ENCODE measurements at places on chromosomes 5 and 9.

DNA sequence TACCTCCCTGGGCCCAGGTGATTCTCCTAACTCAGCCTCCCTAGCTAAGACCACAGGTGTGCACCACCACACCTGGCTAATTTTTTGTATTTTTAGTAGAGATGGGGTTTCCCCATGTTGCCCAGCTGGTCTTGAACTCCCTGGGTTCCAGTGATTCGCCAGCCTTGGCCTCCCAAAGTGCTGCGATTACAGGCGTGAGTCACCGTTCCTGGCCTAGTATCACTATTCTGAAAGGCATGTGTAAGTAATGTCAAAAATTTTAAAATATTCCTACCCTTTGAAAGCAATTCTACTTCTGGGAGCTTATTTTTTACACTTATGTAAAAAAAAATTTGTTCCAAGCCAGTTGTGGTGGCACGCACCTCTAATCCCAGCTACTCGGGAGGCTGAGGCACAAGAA is 27.1 kb upstream of the TLE1 start:
- DNase-seq, result no peak

GRCh38 chr9:115517335-115518075 is 399.5 kb upstream of the TNC start:
- DNase-seq, result no peak

- DNase-seq, result no peak
Measured at GRCh38 chr5:129171194-129171944, 76.8 kb downstream of the ISOC1 start.

GRCh38 chr5:16497546-16497945 is 31.9 kb upstream of the ZNF622 start:
- DNase-seq, result no peak

DNA sequence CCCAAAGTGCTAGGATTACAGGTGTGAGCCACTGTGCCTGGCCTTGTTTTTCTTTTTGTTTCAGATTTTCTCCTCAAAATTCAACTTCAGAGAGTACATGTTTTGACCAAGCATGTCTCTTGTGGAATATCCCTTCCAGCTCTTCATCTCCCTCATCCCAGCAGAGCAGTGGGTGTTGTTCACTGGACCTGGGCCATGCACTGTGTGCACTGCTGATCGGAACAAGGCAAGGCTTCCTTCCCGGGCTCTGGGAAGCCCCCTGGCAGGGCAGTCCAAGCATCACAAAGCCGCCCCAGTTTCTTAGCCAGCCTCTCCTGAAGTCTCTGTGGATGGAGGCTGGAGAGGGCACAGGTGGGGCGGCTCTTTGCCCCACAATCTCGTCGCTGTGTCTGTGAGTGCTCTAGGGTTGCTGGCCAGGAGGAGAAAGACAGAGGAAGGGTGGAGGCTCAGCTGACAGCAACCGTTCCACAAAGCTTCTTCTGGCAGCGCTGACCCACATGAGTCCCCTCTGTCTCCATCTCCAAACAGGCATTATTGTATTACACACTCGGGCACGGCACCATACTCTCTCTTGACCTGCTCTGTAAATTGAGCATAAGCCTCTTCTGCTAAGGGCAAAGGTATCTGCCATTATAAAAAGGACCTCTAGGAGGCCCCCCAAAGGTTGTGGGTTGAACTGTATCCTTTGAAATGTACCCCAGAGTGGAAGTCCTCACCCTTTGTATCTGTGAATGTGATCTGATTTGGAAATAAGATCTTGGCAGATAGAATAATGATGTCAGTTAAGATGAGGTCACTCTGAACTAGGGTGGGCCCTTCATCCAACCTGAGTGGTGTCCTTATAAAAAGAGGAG is 89.6 kb downstream of the TARS1 start:
- DNase-seq, result no peak

DNA sequence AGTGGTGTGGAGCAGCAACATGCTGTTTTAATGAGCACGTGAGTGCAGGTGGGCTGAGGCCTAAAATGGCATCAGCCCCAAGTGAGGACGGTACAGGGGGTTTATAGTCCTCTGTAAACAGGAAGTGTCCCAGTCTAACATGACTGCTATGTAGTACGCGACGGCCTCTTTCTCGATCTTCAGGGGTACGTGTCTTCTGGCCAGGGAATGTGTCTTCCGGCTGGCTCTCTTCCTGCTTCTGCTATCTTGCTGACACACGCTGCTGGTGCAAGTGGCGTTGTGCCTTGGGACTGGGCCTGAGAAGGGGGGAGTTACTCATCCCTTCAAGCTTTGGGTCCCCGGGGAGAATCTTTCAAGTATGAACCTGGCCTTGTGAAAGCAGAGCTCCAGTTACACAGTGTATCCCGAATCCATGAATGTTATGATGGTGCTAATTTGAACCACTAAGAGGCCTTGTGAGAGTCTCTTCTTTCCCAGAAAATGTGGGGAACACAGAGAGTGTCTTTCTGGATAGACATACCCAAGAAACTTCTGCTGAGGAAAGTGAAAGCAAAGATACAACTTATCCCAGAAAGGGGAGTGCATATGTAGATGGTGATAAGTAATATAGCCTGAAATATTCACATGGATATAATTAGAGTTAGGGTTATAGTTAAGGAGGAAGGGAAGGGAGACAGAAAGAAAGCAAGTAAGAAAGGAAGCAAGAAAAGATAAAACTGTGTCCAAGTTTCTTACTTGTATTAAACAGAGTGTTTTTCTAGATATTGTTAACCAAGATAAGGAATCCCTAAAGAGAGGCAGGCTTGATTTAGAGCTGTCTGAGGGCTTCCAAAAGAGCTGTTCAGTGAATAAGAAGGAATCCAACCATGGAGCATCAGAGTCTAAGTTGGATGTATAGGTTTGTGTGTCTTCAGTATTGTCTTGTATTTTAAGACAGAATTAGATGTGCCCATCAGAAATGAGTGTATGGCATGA is 35.5 kb upstream of the ANXA2R start:
- no peak for DNase-seq

DNA sequence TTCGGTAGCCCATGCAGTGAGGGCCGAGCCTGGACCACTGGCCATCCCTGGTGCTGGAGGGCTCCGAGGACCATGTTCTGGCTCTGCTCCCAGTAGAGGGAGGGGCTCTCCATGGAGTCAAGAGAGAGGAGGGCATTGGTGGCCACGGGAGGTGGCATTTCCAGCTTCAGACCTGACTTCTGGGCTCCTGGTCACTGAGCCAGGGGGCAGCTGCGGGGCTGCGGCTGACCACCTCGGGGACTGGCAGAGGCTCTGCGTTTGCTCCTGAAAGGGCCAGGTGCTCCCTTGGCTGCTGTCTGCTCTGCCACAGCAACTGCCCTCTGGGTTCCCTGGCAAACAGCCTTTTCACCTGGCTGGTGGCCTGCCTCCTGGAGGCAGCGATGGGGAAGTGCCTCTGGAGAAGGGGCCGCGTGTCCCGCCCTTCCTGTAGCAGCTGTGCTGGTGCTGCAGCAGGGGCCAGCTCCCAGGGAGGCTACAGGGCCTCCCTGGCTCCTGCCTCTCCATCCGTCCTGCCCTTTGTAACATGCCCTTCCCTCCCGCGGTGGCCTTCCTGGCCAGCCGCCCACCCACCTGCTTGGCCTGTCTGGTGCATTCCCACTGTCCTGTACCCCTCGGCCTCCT is 144.6 kb downstream of the CACNA1B start:
- DNase-seq, result peak; percentile 2

DNA sequence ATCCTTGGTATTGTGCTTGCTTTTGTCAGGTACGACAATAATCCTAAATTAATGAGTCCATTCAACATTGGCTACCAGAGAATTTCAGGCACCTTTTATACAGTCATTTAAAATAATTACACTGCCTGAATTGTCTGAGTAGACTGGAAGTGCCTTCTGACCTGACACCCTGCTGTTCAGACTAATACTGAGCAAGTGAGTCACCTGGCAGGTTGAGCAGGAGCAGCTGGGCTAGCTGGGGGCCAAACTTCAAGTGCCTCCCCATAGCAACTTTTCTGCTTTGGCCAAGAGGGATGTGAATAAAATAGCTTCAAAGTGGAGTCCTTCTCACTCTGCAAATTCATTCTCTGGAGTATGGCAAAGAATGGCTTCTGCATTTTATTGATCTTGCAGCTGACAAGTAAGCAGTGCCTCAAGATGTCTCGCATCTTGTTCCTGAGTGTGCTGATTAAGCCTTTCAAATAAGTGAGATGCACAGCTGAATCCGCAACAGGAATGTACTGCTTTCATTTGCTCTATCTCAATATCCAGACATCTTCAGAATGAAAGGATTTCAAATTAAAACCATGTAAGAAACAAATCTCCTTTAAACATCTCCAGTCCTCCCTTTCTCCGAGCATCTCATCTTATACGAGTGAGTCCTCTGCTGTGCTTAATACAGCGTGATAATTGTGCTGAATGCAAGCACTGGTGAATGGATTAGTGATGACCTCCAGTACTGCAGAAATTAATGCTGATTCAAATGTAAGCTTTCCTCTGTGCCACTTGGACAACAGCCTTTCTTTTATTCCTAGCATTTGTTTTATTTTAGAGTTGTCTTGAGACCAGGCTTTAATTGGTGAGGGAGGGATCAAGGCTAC is 271.2 kb downstream of the EDIL3 start:
- no peak for DNase-seq

DNA sequence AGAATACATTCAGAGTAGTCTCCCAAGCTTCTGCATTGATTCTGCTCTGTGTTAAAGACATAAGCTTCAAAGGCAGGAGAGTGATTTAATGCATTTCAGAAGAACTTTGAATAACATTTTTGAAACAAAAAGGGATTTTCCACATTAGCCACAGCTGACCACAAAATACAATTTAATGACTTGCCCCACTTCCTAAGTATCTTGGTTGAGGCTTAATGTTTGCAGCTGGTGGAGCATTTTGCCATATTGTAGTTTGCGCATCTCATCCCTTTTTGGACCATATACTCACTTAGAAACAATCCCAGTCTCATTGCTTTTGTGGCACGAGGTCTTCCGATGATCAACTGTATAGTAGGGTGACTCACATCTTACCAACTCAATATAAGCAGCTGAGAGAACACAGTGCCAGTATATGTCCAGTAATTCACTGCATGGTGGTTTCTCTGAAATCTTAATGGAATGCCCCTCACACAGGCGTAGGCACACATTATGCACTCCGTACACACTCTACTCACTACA is 455.8 kb upstream of the PTGER4 start:
- peak; percentile 63 for DNase-seq

- no peak for DNase-seq
Measured at GRCh38 chr9:21904776-21905175, 89.4 kb downstream of the CDKN2A start.

DNA sequence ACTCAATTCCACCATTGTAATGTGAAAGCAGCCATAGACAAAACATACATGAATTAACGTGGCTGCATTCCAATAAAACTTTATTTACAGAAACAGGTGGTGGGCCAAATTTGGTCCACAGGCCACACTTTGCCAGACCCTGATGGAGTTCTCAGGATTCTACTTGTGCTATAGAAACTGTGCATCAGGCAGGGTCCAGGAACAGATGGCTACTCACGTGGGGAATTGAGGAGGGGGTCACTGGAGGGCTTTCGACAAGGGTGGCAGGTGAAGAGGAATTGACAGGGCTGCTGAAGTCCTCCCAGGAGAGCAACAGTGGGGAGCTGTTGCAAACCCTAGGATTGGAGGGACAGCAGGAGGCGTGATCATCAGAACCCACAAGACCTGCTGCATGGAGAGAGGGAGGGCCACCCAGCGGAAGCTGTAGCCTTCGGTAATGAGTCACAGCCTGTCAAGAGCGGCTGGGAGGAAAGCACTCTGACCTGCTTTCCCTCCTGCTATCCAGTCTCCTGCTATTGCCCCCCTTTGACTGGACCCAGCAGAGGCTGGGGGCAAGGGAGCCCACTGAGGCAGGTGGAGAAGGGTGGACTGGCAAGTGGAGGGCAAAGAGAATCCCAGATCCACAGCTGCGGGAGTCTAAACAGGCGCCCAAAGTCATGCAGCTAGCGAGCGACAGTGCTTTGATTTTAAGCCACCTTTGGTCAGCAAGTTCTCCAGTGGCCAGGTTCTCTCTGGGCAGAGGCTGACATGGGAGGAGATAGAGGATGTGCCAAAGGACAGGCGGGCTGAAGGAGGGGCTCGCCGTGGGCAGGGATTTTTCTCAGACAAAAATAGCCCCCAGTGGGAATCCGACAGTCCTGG is 138.3 kb upstream of the SMIM23 start:
- DNase-seq, result peak; percentile 71

GRCh38 chr5:173228639-173229381 is 6.2 kb downstream of the NKX2-5 start:
- DNase-seq, result no peak

DNA sequence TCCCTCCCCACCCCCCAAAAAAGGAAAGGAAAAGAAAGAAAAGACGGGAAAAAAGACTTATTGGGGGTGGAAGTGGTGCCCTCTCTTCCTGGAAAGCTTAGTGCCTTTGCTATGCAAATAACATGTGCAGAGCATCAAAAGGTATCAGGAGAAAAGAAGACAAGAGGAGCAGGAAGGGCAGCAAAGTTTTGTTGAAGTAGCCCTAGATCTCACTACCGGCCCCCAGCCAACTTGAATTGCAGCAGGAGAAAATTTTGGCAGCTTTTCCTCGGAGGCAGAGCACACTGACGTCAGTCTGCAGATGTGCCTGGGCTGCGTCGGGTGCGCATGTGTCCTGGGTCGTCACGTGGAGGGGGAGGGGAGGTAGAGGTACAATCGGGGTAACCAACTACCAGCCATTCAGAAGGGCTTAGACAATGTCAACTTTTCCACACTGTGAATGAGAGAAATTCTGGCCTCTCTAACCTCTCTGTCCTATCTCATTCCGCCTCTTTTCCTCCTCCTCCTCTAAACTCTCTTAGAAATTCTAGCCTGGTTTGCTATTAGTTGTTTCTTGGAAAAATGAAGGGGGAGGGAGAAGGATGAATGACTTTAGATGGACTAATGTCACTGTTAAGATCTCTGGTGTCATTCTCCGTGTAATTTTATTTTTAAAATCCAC is at the start of gene ADAMTS6:
TSS of gene ADAMTS6 (minus strand) at position 286 of the 661 bp plus-strand sequence. CDS start 8,247 bp downstream, outside the sequence.
- DNase-seq, result peak; percentile 71

DNA sequence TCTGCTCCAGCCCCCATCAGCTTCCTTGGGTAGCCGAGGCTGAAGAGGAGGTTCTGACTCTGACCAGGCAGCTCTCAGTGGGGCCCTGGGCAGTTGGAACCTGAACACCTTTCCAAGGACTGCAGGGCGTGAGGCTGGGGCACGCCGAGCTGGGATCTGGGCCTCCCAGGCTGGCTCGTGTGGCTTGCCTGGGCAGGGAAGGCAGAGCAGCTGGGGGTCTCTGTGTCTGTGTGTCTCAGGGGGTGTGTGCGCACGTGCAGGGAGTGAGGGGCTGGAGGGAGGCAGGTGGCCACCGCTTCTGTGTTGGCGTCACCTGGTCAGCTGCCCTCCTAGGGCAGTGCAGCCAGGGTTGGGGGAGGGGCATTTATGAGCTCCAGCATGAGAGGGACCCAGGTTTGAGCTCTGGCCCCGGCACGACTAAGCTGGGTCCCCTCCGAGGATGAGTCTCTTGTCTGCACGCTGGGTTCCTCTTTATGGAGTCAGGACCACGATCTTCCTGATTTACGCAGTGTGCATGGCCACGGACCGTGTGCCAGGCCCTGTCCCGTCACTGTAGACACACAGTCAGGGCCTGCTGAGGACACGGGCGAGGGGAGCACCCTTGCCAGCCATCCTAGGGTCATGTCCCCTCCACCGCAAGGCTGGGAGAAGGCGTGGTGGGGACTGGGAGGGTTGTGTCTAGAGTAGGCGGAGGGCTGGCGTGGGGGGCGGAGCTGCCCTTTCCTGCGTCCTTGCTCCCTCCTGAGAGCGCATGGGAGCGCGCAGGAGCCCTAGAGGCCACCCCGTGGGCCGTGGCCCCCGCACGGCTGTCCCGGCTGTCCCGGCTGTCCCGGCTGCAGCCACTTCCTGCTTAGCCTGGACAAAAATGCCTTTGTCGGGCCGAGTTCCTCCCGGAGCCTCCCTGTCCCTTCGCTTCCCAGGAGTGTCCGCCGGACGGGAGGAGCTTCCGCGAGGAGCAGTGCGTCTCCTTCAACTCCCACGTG is 4.6 kb downstream of the ADAMTSL2 start:
- peak; percentile 37 for DNase-seq

GRCh38 chr9:115422932-115423440 is 305.0 kb upstream of the TNC start:
- DNase-seq, result no peak

Measured in suppressor macrophage treated with lipopolysaccharide for 1 hour (primary cell).